AG20443 (cell line): ENCODE measurements at places on chromosomes 11 and 22.

GRCh38 chr11:58628446-58628845 lies 6.0 kb downstream of the CNTF start:
- no peak for DNase-seq

- no peak for DNase-seq
These were observed 196.0 kb downstream of the TENM4 start for GRCh38 chr11:79244798-79245197.

DNA sequence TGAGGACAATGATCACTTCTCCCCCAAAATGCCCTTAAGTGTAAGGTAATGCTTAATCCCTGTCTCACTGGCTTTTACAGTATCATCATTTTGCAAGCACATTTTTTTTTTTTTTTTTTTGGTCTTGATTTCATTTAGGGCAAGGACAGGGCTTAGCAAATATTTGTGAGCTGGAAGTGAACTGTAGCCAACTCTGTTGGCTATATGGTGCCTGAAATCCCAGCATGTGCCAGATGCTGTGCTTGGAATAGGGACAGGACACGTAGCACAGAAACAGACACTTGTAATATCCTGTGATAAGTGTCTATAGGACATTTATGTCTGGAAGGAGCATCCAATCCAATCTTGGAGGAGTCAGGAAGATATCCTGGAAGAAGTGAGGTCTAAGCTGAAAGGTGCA lies 198.3 kb downstream of the NAV2 start:
- no peak for DNase-seq

GRCh38 chr11:82907371-82907770 lies 5.8 kb downstream of the DDIAS start:
- no peak for DNase-seq

DNA sequence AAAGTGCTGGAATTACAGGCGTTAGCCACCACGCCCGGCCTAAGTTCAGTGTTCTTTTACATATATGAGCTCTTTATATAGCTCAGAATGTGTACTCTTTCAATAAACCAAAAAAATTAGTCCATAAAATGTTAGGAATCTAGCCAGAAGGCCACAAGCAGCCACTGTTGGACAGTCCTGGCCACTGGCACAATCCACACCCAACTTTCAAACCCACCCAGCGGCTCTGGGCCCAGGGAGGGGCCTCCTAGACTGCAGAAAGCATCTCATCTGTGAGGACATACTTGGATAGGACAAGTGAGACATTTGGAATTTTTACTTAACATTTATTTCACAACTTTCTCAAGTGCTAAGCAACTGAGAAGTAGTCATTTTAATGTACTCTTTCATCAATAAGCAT lies 6.4 kb downstream of the PACSIN2 start:
- peak; percentile 45 for DNase-seq

DNA sequence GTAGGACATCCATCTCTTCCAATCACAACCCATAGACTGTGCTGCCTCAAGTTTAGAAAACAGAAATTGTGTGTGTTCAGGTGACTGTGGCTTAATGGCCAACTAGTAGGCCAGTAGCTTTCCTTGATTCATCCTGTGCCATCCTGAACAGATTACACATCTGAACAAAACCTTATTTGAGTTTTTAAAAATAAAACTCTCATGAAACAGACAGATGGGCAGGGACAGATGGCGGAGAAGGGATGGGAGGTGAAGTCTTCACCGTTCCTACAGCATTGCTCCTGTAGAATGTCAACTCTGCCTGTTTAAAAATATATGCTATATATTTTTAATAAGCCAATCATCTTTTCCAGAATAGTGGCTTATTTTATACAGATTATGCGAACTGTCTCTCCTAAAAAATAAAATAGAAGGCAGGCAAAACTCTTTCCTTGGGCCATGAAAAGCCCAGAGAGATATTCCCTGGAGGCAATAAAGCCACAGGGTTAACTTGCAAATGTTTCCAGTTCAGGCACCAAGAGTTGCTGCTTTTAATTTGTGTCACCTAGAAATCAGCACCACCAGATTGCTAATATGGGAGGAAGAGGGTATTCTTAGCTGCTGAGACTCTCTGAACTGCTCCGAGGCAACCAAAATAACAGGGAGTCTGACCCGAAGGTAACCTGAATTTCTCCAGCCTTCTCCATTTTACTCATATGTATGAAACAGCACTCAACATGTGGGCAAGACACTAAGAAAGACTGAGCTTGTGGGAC lies 861.2 kb downstream of the OPCML start:
- no peak for DNase-seq

DNA sequence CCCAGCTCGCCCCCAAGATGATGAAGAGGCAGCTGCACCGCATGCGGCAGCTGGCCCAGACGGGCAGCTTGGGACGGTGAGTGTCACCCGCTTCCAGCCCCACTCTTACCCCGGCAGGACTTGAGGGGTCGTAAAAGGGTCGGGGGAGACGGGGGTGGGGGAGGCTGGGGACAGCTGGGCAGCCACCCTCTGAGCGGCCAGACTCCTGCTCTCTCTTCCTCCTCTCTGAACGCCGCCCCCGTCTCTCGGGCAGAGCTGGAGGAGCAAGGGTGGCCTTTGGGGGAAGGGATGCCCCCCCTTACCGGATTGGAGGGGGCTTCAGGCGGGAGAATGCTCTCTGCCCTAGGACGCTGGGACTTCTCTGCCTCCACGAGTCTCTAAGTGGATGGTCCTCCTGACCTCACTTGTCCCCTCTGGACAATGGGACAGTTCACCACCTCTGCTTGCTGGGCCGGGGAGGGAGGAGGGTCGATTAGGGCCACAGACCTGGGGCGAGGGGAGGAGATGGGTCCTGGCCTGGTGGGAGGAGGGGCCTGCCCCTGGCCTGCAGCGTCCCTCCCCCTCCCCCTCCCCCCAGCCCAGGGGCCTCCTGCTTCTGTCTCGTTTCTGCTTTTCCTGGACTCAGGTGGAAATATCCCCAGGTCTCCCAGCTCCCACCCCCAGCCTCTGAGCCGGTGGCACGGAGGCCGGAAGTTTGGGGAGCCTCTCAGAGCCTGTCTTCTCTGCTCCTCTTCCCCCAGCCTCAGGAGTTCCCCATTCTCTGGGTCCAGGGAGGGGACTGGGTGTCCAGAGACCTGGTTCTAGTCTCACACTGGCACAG lies 512 bp downstream of the SH3BP1 start:
- DNase-seq, result peak; percentile 9

DNA sequence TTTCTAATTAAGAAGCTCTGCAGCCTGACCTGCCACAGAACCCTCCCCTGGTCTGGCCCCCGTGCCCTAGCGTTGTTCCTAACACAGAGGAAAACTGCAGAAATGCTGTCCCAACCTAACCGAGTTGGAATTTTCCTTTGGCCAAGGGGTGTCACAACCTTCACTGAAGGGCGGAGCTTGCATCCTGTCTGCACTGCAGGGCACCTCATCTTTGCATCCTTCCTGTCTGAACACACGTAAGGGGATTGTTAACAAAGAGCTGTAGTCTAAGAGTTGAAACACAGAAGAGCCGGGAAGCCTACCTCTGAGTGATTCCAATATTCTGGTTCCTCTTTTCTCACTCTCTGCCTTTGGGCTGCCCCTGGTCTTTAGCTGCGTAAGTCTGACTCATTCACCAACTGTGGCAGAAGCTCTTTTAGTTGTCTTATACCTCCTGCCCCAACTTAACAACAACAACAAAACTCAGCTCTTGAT lies 1.6 kb downstream of the DIXDC1 start:
- peak; percentile 48 for DNase-seq

- no peak for DNase-seq
These were observed 1.6 kb downstream of the HRAS start for GRCh38 chr11:533586-534395.

DNA sequence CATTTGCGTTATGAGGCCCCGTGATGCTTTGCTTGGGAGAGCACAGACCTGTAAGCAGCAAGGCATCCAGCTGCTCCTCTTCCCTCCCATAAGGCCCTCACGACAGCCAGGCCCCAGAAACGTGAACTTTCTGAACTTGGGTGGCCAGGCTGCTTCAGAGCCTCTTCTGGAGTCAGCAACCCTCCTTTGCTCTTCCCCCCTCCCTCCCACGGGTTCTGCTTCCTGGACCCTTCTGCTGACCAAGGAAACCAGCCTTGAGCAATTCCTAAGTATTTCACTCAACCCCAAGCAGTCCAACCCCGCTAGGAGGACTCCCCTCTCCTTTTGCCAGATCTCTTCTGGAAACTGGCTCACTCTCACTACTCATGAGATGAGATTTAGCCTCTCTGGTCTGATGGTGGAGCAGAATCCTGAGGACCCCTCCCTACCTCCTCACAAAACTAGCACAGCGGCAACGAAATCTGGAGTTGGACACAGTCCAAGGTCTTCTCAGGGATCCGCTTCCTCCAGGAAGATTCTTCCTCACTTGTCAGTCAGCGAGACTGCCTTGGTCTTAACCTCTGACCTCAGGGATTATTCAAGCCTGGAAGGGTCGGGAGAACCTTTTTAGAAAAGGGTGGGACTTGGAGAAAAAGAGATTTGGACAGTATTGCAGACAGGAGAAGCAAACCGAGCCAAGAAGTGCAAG lies 86.2 kb downstream of the UBASH3B start:
- DNase-seq, result no peak

DNA sequence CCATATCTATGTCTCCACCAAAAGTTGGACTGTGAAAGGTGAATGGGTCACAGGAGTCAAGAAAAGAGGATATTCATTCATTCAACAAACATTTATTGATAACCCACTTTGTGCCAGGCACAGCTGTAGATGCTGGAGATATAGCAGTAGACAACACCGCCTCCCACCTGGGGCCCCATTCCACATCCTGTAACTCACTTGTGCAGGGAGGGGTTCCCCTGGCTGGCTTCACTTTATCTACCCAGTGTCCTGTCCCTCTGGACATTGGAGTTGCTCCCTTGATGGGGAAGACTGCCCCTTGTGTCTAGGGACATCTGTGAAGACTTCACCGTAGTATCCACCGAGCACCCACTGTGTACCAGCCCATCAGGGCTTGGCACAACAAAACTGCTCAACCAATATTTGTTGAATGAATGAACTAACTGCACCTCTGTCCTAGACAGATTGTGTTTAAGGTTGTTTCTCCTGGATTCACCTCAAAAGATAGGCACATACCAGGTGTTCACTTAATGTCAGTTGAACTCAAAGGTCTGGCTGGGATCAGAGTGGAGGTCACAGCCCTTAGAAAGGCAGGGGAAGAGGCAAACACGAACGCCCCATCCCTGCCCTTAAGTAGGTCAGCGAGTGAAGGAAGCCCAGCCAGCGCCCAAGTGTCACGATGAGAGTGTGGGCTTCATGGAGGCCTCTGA lies 1.4 kb upstream of the OVOL1 start:
- DNase-seq, result no peak
